Stimulated activated CD8-positive, alpha-beta memory T cell treated with anti-CD3 and anti-CD28 coated beads, Interleukin-2, amount 100 ng/mL, for 1 hour (primary cell): ENCODE measurements at places on chromosomes 5 and 9.

GRCh38 chr5:73312146-73312871, 136.3 kb downstream of the FOXD1 start:
- DNase-seq, result no peak

DNA sequence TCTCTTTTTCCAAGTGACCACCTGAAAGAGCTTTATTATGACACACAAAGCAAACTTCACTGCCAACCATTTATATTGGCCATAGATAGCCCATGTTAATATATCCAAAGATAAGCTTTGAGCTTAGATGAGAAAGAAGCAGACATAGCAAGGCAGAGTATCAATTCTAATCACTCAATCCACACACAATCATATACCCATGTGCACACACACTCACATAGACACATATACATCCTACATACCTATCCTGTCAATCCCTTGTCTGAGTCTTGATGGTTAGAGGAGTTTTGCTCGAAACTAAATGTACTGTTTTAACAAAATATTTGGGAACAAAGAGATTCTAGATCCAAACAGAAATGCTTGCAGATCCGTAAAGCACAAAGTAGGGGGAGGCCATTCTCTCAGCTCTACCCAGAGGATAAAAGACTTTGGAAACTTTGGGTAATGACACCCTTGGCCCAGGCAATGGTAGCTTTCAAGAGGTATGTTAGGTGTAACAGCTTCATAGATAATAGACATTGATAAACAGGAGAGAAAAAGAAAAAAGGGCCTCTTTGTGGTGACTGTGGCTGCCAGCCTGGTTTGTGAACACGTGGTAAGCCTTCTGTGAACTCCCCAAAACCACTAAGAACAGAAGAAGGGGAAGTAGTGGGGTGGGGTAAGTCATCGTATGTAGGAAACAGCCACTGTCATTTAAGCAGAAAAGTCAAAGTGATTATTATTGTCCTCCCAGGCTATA, 121.6 kb downstream of the TLR4 start:
- peak; percentile 2 for DNase-seq

DNA sequence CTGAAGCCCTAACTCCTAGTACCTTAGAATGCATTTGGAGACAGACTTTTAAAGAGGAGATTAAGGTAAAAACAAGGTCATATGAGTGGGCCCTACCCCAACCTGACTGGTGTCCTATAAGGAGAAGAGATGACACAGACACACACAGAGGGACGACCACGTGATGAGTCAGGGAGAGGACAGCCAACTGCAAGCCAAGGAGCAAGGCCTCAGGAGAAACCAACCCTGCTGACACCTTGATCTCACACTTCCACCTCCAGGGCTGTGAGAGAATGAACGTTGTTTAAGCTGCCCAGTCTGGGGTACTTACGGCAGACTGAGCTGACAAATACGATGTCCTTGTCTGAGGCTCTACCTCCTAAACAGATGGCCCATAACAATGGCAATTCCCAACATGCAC, 93.6 kb downstream of the ROR2 start:
- no peak for DNase-seq

- DNase-seq, result no peak
These were observed 333.6 kb upstream of the DAB2 start for GRCh38 chr5:39758426-39758825.

DNA sequence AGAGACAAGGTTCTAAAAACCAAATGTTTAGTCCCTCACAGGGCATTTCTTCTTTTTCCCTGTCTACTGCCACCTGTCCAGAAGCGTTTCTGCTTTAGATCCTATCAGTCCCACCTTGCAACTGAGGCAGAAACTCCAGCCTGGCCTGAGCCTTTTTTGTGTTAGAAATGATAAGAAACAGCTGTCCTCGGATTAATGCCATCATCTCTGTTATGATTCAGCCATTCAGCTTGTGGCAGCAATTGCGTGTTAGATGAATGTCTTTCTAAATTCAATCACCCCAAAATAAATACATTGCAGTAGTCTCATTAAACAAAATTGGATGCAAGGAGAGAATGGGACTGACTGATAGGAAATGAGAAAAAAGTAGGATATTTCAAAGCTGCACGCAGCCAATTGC, 28.3 kb upstream of the FRMPD1 start:
- DNase-seq, result no peak

DNA sequence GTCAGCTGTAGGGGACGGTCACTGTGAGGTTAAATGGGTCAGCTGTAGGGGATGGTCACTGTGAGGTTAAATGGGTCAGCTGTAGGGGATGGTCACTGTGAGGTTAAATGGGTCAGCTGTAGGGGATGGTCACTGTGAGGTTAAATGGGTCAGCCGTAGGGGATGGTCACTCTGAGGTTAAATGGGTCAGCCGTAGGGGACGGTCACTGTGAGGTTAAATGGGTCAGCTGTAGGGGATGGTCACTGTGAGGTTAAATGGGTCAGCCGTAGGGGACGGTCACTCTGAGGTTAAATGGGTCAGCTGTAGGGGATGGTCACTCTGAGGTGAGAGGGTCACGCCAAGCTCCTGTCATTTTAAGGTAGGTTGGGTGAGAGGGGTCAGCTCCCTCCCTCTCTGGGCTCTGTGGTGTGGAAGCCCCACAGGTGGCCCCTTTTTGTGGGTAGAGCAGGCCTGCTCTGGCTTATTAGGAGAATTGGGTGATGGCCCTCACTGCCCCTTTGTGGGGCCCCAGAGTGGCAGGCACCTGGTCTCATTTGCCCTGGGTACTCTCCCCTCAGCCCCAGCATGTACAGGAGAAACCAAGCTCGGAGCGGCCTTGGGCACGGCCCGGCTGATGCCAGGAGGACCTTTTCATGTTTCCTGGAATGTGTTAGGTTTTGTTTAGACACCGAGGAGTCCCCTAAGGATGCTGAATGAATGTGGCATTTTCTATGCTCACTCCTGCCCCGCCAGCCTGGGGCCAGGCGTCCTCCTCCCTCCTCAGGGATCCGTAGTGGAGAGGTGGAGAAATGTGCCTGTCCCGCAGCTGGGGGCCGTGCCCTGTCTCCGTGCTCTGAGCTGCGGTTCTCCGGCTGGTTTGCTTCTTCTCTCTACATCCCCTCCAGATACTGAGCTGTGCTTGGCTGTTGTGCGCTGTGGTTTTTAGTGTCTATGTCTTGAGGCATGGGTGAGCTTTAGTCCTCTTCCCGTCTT, 31.4 kb downstream of the AHRR start:
- DNase-seq, result no peak

GRCh38 chr5:50574121-50574520, 92.3 kb upstream of the PARP8 start:
- no peak for DNase-seq

GRCh38 chr9:121598965-121599871, 52.2 kb upstream of the DAB2IP start:
- no peak for DNase-seq

GRCh38 chr5:34858790-34859189, 19.8 kb downstream of the TTC23L start:
- no peak for DNase-seq

DNA sequence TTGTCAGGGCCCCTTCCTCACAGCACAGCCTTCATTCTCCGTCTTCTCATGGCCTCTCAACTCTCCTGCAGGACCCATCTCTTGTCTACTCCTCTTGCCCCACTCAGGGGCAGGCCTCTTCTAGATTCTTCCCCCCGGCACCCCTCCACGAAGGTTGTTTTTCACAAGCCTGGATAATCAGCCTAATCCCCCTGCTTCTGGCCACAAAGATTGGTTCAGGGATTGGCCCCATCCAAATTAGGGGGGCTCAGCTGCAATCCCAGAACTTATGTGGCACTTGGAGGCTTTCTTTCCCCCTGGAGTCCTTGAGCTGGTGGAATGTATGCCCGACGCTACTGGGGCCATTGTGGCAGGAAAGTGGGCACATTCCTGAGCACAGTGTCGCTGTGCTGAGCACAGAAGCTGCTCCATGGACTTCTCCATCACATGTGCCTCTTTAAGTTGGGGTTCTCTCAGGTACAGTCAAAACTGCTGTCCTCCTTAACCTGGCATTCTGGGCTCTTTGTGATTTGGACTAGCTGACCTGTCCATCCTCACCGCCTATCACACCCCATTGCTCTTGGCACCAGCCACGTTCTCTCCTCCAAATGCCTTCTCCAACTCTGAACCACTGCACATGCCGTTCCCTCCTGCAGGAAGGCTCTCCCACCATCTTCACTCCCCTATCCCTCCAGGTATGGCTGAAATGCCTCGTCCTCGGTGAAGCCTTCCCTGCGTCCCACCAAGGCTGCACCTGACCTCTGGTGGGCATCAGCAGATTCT, 66.8 kb upstream of the RNF130 start:
- no peak for DNase-seq

DNA sequence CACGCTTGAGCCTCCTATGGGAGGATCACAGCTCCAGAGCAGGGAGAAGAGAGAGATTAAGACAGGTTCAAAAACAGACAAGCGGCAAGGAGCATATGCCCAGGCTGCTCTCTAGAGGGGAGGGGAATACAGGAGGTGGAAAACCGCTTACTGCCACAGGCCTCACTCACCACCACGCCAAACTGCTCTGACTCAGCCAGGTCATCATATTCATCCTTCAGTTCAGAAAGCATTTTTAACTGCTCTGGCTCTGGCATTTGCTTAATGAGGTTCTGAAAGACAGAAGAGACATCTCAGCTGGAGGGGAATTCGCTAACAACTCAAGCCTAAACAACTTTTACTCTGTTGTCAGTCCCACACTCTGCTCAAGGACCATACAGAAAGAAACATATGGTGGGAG, 40.1 kb downstream of the PCDHGC5 start:
- DNase-seq, result no peak

DNA sequence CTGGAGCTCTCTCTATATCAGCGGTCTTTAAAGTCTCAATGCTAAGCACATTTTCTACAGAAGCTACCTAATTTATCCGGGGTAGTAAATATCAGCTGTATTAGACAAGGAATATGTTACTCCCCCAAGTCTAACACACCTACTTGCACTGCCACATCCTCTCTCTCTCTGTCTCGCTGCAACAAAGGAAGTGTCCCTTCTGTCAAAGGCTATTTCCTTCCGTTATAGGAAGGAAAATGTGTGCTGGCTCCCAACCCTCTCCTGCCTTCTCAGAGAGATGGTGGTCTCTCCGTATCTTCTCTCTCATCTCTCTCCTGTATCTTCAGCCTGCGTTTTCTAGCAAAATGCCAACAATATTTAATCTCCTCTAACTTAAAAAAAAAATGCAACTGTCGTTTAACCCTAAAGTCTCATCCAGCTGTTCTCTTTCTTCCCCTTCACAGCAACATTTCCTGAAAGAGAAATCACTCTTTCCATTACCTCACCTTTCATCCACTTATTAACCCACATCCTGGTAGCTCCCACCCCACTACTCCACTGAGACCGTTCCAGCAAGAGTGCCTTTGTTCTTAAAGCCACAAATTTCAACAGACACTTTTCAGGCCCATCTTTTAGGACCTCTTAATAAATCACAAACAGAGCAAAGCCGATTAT, 2.3 kb downstream of the TTF1 start:
- no peak for DNase-seq

- no peak for DNase-seq
These were observed 140.5 kb downstream of the MUSK start for GRCh38 chr9:110809038-110809595.

DNA sequence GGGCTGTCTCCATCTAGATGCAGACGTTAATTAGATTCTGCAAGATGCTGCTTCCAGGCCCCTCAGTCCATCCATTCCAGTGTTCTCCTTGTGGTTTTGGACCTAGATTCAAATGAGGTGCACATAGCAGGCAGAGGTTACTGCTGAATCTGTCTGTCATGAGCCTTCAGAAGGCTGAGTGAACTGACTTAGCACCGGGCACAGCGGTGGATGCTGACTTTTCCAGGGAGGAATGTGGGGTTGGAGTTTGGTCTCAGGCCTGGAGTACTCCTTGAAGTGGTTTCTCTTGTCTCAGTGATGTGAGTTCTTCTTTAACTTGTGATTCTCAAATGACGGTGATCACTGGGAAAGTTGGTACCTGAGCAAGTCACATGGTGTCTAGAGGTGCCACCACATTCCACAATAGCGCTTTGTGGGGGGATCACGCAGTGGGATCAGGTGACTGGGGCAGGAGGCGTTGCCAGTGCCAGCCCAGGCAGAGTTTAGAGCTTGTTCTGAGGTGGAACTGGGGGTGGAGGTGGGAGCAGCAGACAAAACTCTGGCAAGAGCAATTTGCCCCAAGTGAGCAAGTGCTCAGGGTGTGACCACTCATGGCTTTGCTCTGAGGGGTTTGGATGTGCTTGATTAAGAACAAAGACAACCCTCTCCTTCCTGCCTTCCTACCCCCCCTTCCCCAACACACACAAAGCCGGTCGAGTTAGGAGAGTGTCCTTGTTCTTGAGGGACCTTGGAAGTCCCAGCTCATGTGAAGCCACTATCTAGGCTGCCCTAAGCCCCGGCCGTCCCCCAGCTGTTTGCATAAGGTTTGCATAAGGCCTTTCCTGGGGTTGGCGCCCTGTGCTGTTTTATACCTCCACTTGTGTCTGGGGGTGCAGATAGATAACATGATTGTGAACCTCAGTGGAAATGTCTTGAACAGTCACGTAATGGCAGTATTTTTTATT, 25.1 kb downstream of the JADE2 start:
- no peak for DNase-seq

DNA sequence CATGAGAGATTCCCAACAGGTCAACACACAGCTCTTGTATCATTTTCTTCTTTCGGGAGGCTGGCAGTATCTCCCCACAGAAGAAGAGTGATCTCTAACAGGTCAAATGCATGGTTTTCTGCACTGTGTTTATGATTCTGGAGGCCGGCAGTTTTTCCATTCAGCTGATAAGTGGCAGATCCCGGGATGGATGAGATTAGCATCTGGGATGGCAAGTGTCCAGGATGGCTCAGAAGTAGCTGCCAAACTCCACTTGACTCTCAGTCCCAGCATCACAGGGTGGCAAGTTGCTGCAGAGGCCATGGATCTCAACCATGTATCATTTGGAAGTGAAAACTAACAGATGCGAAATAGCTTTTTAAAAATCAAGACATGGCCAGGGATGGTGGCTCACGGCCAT, 97.8 kb upstream of the SLC44A1 start:
- no peak for DNase-seq

DNA sequence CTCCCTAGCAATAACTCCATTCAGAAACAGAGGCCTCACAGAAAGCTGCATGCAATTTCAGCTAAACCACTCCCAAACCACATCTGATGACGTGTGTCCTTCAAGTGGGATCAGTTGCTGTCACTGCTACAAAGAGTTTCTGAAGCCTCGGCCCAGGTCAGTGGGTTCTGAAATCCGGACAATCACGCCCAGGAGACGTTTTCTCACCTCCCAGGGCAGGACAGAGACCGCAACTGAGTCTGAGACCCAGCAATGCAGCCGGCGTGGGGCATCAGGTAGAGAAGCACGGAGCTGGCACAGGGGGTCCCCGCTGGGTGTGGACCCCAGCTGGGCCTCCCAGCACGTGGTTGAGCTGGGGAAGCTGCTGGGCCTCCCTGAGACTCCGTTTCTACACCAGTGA, 2.6 kb upstream of the UBE2QL1 start:
- DNase-seq, result no peak

DNA sequence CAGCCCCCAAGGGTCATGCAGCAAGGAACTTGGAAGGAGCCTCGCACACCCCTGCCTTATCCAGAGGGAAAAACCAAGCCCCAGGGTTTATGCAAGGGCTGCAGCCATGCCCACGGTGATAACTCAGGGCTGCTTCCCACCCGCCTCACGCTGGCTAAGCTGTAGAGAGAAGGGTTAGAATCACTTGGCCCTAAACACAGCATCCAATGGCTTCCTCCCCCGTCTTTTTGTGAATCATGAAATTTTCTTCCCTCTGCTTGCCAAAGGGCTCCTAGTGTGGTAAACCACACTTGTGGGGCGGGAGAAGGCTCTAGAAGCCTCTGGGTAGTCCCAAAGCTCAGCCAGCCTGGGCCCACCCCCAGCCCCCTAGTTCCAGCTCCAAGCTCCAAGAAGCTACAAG, 55.9 kb upstream of the ORM1 start:
- DNase-seq, result no peak
